ENCODE measurements at places on chromosomes 1 and 21.
A peak's percentile ranks its signal among the peaks of the same experiment; 100 is the strongest.

GRCh38 chr1:109884242-109884891, 26.3 kb upstream of the CSF1 start:
- DNase-seq, result no peak

- DNase-seq, result peak; percentile 44
Observed at GRCh38 chr1:221527886-221528624, 213.8 kb downstream of the DUSP10 start.

- no peak for DNase-seq
Observed at GRCh38 chr1:1780598-1781525, 2.6 kb upstream of the NADK start.

DNA sequence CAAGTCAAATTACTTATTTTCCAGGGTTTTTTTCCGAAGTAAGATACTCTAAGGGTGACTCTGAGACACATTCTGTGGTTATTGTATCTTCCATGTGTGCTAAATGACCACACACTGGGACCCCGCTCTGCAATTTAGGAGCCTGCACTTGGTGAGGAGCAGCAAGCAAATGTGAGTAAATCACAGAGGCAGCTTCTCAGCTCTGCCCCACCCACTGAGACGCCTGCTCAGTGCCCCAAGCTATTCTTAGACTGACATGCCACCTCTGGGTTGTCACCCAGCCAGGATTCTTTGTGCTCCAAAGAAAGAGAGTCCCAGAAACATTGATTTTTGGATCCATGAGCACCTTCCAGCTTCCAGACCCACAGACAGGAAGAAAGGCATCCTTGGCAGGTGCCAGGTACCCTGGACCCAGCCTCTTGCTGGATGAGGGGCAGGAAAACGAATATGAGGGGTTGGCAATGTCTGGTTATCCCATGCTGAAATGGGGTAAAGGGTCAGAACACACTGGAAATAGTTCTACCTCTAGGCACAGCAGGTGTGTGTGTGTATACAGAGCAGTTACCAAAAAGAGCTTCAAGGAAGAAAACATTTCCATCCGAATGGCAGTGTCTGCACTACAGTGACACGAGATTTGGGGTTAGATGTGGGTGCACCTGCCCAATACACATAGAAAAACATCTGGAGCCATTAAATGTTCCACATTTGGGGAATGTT, 41.2 kb downstream of the TNR start:
- DNase-seq, result no peak
